Right ventricle myocardium inferior (tissue), 1 donor: ENCODE measurements at places on chromosomes 11 and 22. TPM values are rescaled to one million over a fixed set of nuclear protein-coding genes. Genes with fewer than 3 reads are reported as not detected.
A peak's percentile ranks its signal among the peaks of the same experiment; 100 is the strongest.

PYGM gene
- 179 TPM for total RNA-seq

- peak; percentile 42 for DNase-seq
These were observed 1.3 kb upstream of the C1QTNF5 start for GRCh38 chr11:119342023-119342300.

DNA sequence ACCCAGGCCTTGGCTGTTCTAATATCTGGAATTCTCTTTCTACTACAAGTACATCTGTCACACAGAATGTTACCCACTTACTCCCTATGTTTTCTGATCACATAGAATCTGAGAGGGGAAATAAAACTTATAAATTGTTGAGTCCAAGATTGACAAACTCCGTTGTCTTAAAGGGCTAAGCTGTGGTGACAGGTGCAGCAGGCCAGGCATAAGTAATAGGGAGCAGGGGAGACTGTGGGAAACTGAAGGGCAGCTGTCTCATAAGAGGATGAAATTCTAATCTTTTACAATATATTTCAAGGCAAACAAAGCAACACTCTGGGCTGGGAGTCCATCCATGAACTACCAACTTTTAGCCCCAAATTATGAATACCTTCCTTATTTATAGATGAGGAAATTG, 133.9 kb downstream of the SLC1A2 start:
- DNase-seq = no peak

OR52E4 gene
- total RNA-seq = not detected

GRCh38 chr11:22346282-22346681, 8.1 kb downstream of the SLC17A6 start:
- no peak for DNase-seq

GRCh38 chr22:40838486-40838885, 18.0 kb downstream of the ST13 start:
- no peak for DNase-seq

DNA sequence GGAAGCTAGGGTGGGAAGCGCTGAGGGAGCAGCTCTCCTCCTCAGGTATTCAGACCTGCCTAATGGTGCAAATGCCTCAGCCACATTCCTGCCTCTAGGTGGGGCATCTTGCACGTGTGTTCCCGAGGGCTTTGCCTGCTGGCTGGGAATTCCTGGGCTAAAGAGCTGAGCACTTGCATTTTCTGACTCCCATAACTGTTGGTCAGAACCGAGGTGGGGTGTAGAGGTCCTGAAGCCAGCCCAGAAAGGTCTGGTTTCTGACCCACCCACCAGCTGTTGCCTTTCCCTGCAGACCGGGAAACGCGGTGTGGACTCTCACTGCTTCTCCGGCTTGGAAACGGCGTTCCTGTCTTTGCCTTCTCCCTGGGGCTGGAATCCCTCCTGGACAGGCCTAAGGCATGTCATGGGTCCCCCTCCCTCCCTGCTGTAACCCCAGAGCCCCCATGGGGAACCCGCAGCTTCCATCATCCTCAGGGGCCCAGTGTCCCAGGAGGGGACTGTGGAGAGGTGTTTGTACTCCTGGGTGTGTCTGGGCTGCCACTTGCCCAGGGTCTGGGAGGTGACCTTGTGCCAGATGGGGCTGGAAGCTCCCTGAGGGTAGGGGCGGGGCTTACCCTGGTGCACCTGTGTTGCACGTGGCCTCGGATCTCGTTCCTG, 24.0 kb upstream of the SMIM38 start:
- no peak for DNase-seq

DNA sequence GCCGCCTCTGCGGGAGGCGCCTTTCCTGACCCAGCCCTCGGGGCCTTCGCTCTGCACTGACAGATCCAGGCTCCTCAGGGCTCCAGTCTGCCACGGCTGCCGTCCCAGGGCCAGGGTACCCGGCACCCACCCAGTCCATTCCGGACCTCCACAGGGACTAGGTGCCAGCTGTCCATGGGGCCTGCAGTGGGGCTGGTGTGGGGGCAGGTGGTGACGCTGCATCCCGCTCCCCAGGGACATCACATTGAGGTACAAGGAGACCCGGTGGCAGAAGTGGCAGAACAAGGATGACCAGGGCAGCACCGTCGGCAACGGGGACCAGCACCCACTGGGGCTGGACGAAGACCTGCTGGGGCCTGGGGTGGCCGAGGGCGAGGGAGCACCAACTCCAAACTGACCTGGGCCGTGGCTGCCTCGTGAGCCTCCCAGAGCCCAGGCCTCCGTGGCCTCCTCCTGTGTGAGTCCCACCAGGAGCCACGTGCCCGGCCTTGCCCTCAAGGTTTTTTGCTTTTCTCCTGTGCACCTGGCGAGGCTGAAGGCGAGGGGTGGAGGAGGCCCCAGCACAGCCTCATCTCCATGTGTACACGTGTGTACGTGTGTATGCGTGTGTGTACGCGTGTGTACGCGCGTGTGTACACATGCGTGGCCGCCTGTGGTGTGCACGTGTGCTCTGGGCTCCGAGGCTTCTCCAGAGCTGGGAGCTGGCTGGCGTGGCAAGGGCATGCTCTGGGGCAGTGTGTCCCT, 16.7 kb downstream of the RNH1 start:
- no peak for DNase-seq

DNA sequence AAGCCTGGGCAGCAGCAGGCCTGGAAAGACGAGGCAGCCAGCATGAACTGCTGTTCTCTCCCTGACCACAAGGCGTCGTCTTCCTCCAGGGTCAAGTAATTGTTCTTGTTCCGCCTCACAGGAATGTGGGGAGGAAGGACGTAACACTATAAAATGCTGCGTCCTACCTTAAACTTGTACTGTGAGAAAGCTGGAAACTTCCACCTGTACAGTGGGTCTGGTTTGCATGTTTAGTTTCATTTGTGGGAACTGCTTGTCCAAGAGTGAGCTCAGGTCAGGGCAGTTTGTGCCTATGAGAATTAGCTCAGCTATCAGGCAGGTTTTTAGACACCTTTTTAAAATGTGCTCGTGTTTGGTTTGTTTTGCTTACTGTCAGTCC, 55.2 kb downstream of the PANX1 start:
- DNase-seq = no peak

DNA sequence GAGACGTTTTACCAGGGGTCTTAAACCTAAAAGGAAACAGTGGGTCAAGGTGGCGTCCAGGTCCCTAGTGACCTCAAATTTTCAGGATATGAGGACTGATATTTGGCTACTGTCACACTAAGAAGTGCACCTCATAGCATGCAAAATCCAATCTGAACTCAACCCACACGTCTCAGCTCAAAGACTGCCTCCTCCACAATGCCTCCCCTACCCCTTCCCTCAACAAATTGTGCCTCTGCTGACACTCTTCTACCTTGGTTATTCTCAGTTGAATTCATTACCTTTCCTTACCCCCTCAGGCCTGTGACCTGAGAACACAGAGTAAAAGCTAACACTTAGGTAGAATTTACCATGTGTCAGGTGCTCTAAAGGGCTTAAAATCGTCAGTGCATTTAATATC, 12.4 kb upstream of the LIPT2 start:
- no peak for DNase-seq

P2RX6 gene
- total RNA-seq = 2.8 TPM

- no peak for DNase-seq
These were observed 50.3 kb downstream of the MICAL2 start for GRCh38 chr11:12160680-12161079.

GRCh38 chr11:1597331-1597993, 632 bp downstream of the KRTAP5-2 start:
- DNase-seq = no peak

- no peak for DNase-seq
These were observed 136.3 kb downstream of the TEAD1 start for GRCh38 chr11:12810568-12810894.

- no peak for DNase-seq
These were observed 4.0 kb downstream of the JRKL start for GRCh38 chr11:96393753-96394348.

DNA sequence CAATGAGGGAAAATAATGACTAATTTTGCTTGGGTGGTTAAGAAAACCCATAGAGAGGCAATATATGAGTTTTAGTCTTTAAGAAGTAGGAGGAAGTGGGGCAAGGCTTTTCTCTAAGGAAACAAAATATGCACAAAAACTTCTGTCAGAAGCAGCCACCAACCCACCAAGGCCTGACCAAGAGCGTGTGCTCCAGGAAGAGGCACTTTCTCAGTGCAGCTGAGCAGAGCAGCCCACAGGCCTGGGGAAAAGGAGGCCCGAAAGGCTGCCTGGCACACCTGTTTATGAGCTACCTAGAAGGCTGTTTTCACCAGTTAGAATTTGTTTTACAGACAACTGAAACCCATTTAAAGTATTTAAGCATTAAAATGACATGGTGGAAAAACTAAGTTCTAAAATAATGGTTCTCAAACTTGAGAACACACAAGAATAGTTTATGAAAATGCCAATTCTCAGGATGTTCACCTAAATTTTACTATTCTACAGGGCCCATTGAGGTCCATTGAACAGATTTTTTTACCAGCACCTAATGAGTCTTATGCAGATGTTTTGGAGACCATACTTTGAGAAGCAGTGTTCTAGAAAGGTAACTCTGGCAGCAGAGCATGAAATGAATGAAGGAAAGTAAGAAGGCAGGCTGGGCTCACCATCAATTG, 160.5 kb upstream of the DDI1 start:
- no peak for DNase-seq

DNA sequence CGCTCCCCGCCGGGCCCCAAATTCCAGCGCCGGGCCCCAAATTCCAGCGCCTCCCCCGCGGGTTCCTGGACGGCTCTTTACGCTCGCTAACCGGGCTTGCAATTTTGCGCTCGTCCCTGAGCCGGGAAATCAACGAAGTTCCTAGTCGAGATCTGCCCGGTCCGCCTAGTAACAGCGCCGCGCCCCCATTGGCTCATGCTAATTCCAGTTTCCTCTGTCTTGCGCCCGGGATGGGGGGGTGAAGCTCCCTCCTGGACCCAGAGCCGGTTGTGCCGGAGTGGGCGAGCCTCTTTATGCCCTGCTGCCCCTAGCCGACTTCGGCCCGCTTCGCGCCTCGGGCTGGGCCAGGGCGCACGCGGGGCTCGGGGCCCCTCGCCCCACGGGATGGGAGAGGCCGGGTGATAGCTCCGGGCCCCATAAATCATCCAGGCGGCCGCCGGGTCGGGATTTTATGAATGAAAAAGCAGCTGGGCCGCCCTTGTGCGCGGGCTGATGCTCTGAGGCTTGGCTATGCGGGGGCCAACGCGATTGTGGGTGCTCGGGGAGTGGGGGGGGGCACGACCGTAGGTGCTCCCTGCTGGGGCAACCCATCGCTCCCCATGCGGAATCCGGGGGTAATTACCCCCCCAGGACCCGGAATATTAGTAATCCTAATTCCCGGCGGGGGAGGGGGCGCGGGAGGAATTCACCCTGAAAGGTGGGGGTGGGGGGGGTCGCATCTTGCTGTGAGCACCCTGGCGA, 1.8 kb upstream of the CCND1 start:
- DNase-seq = peak; percentile 91
